Suppressor macrophage treated with lipopolysaccharide for 1 hour (primary cell): ENCODE measurements at places on chromosomes 3 and 15.

- peak; percentile 57 for DNase-seq
These were observed 10.1 kb downstream of the USP3 start for GRCh38 chr15:63514531-63514943.

GRCh38 chr3:101722394-101723173 lies 1.8 kb upstream of the CEP97 start:
- DNase-seq = no peak

- DNase-seq = no peak
These were observed 1.2 kb downstream of the GBE1 start for GRCh38 chr3:81760215-81760614.

DNA sequence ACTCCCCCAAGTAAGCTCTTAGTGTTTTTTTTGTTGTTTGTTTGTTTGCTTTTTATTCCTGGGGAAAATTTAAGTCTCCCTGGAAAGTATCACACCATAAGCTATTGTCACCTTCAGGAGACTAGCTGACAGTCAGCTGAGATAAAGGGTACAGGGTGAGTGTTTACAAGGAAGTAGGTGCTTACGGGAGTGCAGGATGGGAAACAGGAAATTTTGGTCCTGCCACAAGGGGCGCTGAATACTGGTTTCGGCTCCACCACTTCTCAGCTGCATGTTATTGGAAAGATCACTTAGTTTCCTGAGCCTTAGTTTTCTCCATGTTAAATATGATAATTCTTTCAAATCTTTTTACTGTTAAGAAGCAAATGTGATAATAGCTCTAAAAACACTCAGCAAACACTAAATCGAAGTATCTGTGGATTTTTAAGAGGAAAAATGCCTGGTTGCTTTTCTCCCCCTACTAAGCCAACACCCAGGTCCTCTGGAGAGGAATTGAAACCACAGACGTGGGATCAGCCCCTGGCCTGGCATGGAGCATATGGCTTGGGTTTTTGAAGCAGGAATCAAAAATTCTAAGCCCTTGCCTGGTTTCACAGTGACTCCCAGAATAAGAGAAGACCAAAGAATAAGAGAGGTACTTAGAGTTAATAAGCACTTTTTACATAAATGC lies 90.7 kb downstream of the SCN11A start:
- peak; percentile 59 for DNase-seq

DNA sequence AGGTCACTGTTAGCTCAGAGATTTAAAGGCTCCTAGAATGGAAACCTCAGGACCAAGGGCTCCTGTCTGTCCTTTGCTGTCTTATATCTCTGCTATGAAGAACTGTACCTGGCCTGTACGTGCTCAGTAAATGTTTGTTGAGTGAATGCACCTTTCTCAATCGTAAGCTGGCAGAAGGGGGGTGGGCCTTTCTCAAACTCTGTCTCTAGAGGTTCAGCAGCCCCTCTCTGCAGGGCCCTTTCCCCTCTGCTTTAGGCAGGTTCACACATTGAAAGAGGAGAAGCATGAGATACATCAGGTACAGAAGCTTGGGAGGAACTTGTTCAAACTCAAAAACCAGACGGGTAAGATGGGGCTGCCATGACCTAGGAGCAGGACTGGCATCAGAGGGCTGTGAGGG lies 155.6 kb downstream of the GOLGA6L4 start:
- DNase-seq = no peak

- DNase-seq = no peak
These were observed 75.5 kb upstream of the CBLB start for GRCh38 chr3:105944276-105944675.

DNA sequence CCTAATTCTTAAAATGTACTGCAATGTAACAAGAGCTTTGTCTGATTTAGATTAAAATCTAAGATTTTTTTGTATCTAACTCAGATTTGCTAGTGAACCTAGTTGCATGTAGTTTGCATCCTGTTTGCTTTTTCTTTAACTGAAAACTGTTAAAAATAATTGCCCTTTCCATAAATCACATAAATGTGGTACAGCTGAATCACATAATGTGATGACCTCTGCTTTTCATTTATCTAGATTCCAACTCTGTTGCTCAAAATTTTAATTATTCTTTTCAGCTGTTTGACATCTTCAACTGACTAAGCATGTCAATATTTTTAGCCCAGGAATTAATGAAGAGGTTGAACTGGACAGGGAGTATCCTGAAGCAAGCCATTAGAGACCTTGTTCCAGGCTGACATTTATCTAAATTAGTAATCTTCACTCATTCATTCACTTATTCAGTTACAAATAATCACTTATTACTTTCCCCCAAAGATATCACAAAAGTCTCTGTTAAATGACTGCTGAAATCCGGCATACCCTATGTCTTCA lies 101.9 kb upstream of the PLXND1 start:
- no peak for DNase-seq

DNA sequence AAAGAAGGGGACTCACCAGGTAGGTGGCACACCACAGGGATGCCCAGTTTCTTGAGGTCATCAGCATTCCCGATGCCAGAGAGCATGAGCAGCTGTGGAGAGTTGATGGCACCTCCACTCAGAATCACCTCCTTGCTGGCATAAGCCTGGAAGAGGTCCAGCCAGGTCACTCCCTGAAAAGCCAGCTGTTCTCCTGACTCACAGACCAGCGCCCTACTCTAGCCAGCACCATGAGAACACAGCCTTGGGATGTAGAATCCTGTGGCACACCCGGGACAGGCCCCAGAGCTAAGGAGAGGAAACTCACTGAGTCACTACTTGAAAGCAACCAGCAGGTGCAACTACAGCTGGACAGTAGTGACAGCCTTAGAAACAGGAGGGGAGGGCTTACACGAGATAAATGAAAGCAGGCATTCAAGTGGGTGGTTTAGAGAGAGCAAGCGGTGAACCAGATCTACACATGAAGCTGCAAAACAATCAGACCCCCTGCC lies 24.5 kb downstream of the CHDH start:
- DNase-seq = no peak

GRCh38 chr3:139671863-139672646 lies 5.7 kb downstream of the NMNAT3 start:
- DNase-seq = no peak

GRCh38 chr3:48960841-48961413 lies 29.1 kb upstream of the P4HTM start:
- no peak for DNase-seq

GRCh38 chr3:113771993-113772392 lies 25.2 kb downstream of the ATP6V1A start:
- no peak for DNase-seq

GRCh38 chr3:142943870-142944269 lies 19.6 kb downstream of the PAQR9 start:
- no peak for DNase-seq

- no peak for DNase-seq
These were observed 6.3 kb upstream of the ITPKA start for GRCh38 chr15:41487381-41487780.
